Esophagus mucosa (tissue), 1 donor: ENCODE measurements at places on chromosomes 6 and 20.

DNA sequence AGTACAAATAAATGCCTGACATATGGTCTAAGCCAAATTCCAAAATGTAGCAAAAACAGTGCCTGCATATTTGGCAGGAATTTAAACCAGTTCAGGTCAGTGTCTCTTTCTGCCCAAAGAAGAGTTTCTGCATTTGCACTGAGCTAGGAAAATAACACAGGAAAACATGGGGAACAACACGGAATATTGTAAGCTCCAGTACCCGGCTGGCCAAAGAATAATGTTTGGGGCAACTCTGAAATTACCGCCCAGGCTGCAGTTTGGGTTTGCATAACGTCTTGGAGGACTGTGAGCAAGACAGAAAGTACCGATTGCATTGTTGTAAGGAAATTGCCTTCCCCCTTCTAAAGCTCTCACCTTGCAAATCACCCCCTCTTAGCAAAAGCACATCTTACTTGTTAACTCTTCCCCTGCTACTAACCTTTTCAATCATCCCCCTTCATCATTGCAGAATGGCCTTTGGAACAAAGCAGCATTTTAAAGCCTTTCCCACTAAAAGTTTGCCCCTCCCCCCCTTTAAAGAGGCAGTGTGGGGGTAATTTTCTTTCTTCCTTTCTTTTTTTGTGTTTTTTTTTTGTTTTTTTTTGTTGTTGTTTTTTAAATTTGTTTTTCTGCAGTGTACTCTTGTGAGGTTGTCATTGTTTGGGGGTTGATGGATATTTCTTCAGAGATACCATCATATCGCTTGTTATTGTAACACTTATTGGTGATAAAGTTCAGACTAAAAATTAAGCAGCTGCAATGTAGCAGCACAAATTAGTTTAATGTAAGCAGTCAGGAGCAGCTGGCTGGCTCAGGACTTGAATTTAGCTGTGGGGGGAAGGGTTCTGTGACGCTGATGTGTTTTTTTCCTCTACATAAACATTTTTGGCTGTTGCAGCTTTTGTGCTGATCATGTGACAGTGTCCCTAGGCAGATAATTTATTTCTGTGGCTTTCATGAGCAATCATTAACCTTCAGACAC is 100.0 kb upstream of the CITED2 start:
- no peak for ATAC-seq

GRCh38 chr20:46712056-46712636 is 2.7 kb downstream of the SLC2A10 start:
- ATAC-seq: no peak

GRCh38 chr6:23111984-23112383 is 542.6 kb downstream of the HDGFL1 start:
- no peak for ATAC-seq

GRCh38 chr6:166620478-166621113 is 6.5 kb downstream of the RPS6KA2 start:
- ATAC-seq: no peak

GRCh38 chr20:44193801-44194200 is 6.8 kb upstream of the JPH2 start:
- no peak for ATAC-seq

DNA sequence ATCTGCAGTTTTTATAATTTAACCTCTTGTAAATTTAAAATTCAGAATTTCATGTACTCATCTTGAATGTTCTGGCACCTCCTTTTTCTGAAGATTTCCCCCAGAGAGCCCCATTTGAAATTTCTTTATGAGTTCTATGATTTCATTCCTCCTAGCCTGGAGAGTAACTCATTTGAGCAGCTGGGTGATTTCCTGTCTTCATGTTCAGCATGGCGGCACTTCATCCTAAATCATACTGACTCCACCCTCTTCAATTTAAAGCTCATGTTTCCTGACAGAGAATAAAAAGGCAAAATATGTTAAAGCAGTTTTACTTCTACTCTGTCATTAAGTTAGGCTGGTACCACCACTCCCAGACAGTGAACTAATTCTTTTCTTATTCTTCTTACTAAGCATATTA is 250.9 kb upstream of the POU3F2 start:
- no peak for ATAC-seq

- peak; percentile 46 for ATAC-seq
These were observed 360.8 kb upstream of the ARID1B start for GRCh38 chr6:156416391-156416790.

DNA sequence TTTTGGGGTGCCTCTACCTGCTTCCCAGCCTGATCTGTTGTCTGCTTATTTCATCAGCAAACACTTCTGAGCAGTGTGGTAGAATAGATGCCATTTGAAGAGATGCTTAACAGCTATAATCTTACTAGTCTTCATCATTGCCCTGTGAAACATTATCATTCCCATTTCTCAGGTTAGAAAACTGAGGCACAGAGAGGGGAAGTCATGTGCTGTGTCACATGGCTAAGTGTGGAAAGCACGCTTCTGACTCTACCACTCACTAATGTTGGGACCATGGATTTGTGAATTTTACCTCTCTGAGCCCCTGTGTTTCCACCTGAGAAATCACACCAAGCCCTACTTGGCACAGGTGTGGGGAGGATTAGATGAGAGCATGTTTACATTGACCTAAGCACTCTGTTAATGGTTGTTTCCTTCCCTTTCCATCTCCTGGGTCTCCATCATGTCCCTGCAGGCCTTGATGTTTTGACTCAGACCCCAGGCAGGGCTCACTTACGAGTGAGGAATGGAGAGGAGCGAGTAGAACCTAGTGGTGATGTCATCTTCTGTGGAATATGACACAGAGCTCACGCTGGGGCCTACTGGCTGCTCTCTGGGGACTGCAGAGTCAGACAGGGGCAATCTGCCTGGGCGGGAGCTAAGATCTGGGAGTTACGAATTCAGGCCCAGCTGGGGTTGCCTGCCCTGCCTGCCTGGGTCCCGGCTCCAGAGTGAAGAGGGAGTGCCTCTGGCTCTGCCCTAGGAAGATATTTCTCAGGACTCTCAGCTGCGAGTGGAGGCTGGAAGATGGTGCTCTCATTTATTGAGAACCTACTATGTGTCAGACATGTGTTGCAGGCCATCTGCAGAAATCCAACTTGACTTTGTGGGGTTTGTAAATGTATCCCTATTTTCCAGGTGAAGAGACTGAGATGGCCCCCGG is 64.3 kb downstream of the CDH22 start:
- ATAC-seq: peak; percentile 68

DNA sequence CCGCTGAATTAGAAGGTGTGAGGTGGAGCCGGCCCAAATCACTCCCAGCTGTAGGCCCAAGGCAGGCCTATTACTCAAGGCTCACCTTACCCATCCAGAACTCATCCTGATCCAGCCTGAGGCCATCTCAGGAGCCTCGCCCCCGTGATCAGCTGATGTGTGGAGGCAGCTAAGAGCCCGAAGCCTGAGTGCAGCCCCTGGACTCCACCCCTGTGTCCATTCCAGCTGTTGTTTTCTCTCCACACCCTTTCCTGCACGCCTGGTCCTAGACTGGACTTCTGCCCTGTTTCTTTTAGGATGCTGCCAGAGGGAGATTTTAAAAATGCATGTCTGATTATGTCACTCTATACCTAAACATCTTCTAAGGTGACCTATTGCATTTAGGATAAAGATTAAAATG is 124.7 kb upstream of the SUPT3H start:
- ATAC-seq: peak; percentile 37

GRCh38 chr6:37695857-37696219 is 1.8 kb downstream of the MDGA1 start:
- no peak for ATAC-seq

DNA sequence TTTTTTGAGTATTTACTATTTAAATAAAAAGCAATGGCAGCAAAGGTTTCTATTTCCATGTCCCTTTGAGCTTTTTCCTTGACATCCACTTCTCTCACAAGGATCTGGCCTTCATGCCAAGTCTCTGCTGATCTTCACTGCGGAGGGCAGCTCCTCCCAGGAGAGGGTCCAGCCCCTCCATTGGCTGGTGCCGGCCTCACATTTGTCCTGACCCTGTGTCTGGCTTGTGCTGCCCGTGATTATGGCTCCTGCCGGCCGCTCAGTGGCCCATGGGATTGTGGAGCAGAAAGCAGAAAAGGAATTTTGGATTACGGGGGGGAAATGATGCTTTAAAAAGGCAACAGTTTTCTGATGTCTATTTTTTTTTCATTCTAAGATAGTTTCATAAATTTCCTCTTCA is 31.2 kb upstream of the PDE7B start:
- ATAC-seq: no peak

DNA sequence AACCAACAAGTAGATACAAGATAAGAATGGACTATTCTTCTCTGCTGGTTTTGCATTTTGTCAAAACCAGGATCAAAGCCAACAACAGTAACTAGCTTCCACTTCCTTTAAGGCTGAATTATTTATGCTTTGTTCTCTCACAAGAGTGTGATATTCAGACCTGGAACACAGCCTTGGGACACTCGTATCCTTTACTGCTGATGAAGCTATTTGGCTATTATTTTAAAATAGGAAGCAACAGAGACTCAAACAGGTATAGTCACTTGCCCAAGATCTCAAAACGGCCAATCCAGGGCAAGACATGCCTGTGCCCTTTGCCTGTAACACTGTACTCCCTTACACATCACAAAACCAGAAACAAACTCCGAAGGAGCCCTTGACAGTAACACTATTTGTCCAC is 19.9 kb downstream of the SPTLC3 start:
- peak; percentile 80 for ATAC-seq

DNA sequence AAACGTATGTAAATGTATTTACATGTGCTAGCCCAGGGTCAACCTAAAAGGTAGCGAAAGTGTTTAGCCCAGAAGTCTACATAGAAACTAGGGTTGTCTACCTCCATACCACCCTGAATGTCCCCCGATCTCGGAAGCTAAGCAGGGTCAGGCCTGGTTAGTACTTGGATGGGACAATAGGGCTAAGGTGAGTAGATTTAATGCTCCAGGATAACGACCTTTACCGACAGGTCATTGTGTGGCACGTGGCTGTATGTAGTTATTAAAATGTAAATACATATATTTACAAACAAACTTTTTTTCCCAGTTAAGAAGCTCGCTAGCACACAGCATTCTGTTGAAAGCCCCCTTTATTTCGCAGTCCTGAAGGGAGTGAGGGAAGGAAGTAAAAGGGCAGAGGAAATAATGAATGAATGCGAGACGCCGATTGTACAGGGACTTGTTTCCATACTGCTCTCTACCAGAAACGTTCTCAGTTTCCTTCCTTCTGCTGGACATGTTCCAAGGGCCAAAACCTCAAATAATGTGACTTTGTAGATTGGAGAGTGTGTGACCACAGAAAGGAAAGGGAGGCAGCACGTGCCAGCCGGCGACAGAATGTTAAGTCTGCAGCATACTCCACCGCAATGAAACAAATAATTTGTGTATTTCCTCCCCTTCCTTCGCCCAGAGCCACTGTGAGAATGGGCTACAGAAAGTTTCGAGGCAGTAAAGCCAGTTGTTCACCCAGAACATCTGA is 612 bp downstream of the ADAT2 start:
- peak; percentile 31 for ATAC-seq

DNA sequence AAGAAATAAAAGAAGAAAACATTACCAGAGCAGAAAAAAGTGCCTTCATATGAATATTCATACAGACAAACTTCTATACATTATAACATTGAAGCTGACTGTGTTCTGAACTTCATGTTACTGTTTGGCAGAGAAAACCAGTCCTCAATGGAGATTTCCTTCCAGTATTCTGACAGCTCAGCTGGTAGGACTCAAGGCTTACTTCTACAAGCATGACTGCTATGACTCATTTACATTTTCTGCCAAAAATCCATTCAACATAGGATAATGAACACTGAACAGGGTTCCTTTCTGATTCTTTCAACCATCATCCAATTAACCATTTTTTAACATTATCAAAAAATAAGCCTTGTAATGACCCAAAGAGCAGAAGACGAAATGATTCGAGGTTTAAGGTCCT is 25.4 kb downstream of the COL9A1 start:
- peak; percentile 41 for ATAC-seq

GRCh38 chr20:39661833-39662232 is 699.7 kb downstream of the DHX35 start:
- ATAC-seq: no peak

GRCh38 chr6:139472351-139473015 is 98.0 kb upstream of the CITED2 start:
- no peak for ATAC-seq

- ATAC-seq: peak; percentile 42
These were observed 215.0 kb upstream of the HSF2 start for GRCh38 chr6:122184401-122184827.

DNA sequence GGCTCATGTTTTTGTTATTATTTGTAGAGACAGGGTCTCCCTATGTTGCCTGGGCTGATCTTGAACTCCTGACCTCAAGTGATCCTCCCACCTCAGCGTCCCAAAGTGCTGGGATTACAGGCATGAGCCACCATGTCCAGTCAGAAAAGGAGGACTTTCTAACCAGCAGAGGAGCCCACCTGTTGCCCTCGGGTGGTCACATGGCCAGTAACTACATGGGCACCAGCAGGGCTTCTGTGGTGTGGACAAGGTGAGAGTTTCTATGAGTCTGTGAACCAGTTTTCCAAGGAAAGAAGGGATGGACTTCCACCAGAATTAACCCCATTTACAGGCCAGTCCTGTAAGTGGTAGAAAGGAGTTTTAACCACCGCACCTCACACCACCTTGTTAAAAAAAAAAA is 125.4 kb downstream of the RIN2 start:
- ATAC-seq: no peak

DNA sequence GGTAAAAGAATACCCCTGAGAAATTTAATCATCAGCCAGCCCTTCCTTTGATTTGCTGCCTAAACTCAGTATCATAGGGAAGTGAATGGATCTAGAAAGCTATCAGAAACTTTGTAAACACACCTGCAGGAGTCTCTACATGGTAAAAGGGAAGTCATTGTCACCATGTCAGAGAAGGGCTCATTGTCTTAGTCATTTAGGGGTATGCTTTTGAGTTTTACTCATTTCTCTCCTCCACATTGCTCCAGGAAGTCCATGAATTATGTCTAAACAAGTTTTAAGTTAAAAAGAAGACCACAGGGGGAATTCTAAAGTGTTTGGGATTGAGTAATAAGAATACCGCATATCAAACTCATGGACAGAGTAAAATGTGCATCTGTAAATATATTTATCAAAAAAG is 2.5 kb downstream of the SLC17A1 start:
- no peak for ATAC-seq

- no peak for ATAC-seq
These were observed 47.1 kb upstream of the GATA5 start for GRCh38 chr20:62522748-62523396.

- no peak for ATAC-seq
These were observed 426.5 kb upstream of the RNF217 start for GRCh38 chr6:124535746-124536145.
